ENCODE measurements at places on chromosomes 3 and 15.

GRCh38 chr15:88701561-88702095 is 62.8 kb downstream of the ISG20 start:
- no peak for DNase-seq

DNA sequence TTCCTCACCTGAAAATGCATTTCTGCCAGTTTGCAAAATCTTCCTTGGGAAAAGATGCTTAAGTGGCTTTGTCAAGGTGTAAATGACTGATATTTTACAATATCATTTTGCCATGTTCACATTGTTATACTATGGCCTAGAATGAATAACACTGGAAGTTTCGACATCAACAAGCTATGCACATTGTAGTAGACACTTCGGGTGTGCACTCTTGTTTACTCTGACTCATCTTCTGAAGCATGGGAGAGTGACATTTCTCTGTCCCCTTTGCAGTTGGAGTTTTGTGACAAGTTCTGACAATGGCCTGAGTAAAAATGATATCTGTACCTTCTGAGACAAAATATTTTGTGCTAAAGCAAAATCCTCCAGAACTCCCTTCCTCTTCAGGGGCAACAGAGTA is 567.0 kb upstream of the RGMA start:
- no peak for DNase-seq

DNA sequence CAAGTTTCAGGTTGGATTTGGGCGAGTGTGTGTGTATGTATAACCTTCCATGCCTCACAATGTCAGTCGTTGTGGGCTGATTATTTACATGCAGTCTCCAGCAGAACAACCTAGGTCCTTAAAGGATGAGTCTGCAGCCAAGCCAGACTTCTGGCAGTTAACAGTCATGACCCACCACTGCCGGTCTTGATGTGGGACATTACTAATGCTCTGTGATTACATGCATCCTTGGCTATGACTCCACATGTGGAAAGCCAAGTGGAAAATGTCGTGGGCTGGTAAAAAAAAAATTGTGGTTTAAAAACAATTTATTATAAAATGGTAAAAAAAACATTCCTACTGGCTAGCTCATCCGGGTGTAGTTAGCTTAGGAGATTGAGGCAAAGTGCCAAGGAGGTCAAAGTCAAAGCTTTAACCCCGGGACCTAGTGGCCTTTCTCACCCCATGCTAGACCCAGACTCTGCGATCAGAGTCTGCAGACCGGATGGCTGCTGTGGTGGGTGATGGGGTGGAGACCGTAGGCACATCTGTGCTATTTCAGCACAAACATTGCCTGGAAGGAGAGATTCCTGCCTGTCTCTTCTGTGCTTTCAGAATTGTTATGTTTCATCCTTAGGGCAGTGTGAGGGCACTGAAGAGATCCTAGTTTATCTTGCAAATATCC is 6.8 kb downstream of the RARRES1 start:
- no peak for DNase-seq

GRCh38 chr3:111608383-111608782 is 13.2 kb upstream of the ZBED2 start:
- DNase-seq, result no peak

DNA sequence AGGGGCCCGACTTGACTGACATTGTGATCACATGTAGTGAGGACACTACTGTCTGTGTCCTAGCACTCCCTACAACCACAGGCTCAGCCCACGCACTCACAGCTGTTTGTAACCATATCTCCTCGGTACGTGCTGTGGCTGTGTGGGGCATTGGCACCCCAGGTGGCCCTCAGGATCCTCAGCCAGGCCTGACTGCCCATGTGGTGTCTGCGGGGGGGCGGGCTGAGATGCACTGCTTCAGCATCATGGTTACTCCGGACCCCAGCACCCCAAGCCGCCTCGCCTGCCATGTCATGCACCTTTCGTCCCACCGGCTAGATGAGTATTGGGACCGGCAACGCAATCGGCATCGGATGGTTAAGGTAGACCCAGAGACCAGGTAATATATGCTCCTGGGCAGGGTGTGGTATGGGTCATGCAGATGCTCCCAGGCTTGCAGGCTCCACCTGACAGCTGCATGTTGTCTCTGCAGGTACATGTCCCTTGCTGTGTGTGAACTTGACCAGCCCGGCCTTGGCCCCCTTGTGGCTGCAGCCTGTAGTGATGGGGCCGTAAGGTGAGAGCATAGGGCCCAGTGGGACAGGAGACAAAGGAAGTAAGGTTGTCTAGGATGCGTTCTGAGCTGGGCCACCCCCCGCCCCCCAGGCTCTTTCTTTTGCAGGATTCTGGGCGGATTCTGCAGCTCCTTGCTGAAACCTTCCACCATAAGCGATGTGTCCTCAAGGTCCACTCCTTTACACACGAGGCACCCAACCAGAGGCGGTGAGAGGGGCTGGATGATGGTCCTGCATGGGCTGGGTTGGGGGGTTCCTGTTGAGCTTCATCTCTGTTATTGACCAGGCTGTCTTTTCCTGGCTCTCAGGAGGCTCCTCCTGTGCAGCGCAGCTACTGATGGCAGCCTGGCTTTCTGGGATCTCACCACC is 4.4 kb downstream of the DALRD3 start:
- no peak for DNase-seq

DNA sequence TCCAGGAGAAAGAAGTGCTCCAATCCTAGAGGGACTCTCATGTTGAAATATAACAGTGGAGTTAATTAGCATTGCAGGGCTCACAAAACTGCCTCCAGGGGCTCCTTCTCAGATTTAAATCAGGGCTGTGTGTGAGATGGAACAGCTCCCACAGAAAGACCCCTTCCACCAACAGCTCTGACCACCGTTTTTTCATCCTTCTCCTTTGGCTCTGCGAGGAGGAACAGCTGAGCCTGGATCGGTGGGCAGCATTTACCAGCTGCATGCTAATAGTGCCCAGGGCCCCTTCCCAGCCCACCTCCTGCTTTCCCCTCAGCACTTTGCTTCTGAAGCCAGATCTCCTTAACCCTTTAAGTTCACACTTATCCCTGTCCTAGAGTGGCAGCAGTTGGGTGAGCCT is 119.2 kb upstream of the UBE2E1 start:
- no peak for DNase-seq

DNA sequence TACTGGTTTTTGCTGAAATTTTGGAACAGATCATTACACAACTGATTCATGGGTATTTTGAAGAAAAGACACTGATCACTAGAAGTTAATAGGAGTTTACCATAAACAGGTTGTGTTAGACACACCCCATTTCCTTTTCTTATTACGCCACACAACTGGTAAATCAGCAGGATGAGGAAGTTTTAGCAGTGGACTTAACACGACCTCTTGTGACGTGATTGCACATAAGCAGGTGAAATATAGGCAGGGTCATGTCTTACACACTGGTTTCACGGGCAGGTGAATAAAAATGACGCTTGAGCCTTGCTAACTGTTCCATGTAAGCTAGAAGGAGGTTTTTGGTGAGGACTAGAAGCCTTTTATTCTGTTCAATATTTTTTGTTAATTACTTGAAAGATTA is 27.1 kb upstream of the TPRG1 start:
- peak; percentile 11 for DNase-seq

- DNase-seq, result no peak
These were observed 410.1 kb upstream of the DPH6 start for GRCh38 chr15:35956056-35956455.

GRCh38 chr3:52471371-52472238 is 16.2 kb downstream of the NISCH start:
- no peak for DNase-seq

DNA sequence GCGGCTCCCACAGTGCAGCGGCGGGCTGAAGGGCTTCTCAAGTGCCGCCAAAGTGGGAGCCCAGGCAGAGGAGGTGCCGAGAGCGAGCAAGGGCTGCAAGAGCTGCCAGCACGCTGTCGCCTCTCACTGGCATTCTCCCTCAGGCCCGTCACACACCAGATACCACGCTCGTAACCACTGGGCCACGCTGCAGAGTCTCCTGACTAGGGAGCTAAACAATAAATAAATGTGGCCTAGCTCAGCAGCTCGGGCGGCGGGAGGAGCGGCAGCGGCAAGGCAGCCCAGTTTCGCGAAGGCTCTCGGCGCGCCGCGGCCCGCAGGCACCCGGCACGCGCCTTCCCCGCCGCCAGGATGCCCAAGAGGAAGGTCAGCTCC is 55.9 kb upstream of the FAM174B start:
- no peak for DNase-seq

DNA sequence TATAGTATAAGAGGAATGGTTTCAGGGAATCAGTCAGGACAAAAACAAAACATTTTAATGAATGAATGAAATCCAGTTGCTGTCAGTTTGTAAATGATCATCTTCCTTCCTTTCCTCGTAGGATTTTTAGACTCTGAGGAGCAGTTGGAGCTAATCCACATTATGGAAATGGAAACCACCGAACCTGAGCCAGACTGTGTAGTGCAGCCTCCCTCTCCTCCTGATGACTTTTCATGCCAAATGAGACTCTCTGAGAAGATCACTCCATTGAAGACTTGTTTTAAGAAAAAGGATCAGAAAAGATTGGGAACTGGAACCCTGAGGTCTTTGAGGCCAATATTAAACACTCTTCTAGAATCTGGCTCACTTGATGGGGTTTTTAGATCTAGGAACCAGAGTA is 3.1 kb downstream of the TIPARP start:
- DNase-seq, result no peak

GRCh38 chr3:64460141-64460730 is 227.6 kb downstream of the ADAMTS9 start:
- DNase-seq, result no peak

DNA sequence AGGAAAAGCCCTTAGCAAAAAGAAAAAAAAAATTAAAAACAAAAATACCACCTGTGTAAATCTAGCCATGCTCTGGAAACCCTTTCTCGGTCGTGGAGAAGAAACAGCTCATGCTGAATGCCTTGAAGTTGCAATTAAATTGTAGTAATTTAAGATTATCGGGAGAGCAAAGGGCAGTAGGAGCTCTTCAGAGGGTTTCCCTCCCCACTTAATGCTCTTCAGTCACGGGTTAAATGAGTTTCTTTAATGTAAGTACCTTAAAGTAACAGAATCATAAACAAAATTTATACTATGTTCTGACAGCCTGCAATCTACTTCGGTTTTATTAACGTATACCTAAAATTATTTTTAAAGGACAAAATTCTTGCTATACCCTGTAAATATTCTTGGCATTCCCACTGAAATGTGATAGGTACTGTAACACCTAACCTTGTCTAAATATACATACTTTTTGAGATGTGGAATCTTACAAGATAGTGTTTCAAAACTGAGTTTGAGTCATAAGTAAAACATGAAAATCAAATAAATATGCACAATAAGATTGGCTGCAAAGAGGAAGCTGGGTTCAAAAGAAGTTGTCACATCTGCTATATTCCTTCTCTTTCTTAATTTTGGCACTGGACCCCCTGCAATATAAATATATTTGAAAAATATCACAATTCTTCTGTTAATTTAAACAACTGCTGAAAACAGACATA is 5.3 kb downstream of the FOXP1 start:
- no peak for DNase-seq

DNA sequence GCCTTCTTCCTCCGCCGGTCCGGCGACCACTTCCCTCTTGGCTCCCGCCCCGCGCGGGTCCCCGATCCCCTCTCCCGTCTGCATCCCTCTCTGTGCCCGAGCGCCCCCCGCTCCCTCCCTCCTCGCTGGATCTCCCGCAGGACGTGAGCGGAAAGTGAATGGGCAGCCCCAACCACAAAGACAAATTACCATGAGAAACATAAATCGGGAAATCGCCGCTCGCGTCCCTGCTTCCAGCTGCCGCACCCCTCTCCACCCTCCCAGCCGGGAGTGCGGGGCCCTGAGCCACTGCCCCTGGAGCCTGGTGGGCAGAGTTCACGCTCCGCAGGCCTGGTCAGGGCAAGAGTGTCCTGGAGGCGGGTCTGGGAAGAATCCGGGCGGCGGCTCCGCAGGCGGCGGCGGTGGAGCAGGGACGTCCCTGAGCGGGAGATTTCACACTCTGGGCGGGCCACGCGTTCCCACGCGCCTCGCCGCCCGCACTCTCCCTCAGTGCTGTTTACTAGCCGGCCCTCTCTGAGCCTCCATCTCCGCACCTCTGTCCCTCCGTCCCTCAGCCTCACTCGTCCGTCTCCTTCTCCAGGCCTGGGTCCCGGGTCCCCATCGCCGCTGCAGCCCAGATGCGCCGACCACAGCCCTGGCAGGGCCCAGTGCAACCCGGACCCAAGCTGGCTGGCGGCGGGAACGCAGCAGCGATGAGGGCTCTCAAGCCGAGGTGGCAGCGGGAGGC is 835 bp downstream of the SEMA5B start:
- DNase-seq, result no peak

DNA sequence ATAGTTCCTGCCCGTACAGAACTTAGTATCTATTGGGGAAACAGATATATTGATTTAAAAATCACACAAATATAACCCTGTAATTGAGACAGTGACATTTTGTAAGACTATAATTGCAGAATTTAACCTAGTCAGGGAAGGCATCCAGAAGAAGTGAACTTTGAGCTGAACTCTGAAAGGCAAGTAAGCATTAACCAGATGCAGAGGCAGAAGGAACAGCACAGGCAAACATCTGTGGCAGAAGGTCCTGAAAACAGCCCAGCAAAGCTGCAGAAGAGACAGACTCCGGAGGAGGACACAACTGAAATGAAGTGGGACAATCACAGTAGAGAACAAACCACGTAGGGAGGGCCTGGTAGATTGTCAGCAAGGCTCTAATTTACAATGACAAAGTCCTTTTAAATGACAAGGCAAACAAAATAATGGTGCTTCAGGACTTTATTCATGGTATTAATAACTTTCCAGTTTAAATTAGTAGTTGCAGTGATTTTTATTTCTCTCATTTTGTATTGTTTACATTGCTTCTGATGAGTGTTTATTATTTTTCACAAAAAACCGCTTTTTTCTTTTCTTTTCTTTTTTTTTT is 14.5 kb downstream of the BCL2A1 start:
- DNase-seq, result no peak

DNA sequence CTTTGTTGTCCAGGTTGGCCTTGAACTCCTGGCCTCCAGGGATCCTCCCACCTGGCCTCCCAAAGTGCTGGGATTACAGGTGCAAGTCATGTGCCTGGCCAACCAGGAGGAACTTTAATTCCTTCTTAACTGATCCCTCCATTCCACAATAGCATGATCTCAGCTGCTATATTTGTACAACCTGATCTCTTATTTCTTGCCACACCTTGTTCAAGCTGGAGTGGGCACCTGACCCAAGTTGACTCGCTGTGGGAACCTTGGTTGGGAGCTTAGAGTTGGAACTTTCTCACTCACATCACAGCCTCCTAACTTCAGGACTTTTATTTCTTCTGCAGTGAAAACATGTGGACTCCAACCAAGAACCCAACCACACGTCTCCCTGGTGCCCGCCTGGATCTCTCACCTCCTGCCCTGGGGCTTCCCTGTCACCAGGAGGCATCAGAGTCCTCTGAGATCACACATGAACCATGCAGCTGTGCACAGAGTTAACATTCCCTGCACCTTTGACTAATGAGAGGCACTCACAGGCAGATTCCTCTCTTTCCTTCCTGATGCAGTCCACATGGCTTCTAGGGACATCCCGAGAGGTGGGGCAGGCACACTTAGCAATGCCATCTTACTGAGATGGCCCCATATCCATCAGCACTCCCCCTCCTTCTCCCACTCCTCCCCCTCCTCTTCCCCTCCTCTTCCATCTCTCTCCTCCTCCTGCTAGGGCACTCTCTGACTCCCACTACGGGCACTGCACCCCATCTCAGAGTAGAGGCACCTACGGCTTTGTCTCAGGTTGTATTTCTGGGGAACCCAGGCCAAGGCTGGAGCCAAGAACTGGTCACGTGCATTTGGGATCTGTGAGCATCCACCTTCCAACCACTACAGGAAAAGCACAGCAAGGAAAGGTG is 9.7 kb upstream of the CYFIP1 start:
- no peak for DNase-seq

Data from T-cell (primary cell).